Stimulated activated CD4-positive, alpha-beta T cell treated with anti-CD3 and anti-CD28 coated beads, Interleukin-15, amount 100 ng/mL, for 48 hours (primary cell): ENCODE measurements at places on chromosomes 11 and 22.

DNA sequence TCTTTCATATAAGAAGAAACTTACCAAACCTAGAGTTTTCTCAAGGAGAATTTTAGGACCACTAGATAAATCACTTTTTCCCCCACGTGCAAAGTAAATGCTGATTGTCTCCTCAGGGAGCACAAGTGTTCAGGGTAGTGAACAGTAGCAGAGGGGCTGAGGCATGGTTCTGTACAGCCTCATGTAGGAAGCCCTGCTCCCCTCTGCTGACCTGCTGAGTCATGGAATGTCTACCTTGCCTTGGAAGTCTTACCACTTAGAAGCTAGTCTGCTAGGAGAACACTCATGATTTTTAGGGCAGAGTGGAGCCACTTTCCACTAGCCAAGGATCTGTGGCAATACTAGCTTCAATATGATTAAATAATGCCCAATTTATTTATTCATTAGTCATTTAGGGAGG, 2120.6 kb upstream of the RAG2 start:
- no peak for DNase-seq

DNA sequence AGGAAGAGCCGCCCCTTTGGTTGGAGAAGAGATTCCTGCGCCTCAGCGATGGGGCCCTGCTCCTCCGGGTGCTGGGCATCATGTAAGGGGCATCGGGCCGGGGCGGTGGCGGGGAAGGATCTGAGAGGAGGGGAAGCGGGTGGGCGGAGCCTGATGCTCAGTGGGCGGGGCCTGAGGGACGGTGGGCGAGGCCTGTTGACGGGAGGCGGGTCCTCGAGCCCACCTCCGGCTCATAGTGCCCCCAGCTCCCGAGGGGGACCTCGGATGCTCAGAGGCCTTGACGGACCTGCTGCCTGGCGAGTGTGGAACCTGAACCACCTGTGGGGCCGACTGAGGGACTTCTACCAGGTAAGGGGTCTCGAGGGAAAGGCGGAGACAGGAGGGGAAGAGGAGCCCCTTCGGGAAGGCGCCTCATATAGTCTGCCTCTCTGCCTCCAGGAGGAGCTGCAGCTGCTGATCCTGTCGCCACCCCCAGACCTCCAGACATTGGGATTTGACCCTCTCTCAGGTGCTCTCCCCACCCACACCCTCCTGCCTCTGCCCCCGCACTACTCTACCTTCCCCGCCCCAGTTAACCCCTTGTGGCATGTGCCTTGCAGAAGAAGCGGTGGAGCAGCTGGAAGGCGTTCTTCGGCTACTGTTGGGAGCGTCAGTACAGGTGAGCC, 799 bp downstream of the CCDC88B start:
- no peak for DNase-seq

DNA sequence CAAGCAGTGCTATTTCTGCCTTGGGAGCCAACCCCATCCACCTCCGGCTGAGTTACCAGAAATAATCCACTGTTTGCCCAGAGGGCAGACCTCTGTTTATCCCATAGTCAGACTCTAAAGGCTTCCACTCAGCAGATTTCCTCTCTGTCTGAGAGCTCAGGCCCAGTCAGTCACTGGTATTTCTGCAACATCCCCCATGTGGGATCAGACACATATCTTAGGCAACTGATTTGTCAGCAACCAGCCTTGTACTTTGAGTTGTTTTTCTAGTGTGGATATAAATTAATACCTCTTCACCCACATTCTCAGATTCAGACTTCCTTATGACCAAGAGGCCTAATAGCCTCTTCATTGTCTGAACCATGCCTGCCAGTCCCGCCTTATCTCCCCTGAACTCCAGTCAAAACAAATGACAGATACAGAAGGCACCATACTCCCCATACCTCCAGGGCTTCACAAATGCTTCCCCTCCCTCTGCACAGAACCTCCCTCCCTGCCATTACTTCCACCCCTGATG, 193.6 kb downstream of the FAM76B start:
- no peak for DNase-seq

DNA sequence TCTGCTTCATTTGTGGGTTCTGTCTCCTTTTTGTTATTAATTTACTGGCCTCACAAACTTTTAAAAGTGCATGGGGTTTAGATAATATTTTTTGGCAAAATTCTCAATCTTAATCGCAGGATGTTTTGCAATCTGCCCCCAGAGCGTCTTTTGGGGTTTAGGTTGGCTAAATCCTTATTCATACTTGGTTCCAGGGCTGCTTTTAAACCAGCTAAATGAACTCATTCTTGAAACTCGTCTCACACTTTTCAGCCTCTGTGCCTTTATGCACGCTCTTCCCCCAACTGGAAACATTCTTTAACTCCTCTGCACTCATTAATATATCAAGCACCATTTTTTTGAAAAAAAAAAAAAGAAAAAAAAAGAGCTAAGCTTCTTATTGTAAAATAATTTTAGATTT, 131.7 kb downstream of the KIF18A start:
- DNase-seq = no peak

GRCh38 chr11:36343436-36343835, 47.3 kb downstream of the PRR5L start:
- DNase-seq = no peak

- peak; percentile 36 for DNase-seq
These were observed 1.6 kb upstream of the ELFN2 start for GRCh38 chr22:37428649-37429586.

- no peak for DNase-seq
These were observed 34.4 kb upstream of the SORL1-AS1 start for GRCh38 chr11:121487191-121487590.

- no peak for DNase-seq
These were observed 391.5 kb upstream of the CHORDC1 start for GRCh38 chr11:90614318-90614717.

DNA sequence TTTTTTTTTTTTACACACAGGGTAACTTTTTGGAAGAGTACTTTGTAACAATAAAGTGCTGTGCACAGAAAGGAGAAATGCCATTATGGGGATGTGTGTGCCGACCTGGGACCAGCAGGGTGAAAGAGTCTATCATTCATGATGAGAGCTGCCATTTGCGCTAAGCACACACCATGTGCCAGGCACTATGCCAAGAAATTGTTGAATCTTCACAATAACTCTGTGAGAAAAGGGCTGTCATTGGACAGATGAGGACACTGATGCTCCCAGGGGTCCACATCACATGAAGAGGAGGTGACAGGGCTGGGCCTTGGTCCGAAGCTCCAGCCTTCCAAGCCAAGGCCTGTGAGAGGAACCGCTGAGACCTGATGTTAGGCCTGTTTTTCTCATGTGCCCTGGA, 5.6 kb downstream of the DUSP18 start:
- DNase-seq = no peak

GRCh38 chr11:834371-835316, 1.9 kb downstream of the CD151 start:
- no peak for DNase-seq

DNA sequence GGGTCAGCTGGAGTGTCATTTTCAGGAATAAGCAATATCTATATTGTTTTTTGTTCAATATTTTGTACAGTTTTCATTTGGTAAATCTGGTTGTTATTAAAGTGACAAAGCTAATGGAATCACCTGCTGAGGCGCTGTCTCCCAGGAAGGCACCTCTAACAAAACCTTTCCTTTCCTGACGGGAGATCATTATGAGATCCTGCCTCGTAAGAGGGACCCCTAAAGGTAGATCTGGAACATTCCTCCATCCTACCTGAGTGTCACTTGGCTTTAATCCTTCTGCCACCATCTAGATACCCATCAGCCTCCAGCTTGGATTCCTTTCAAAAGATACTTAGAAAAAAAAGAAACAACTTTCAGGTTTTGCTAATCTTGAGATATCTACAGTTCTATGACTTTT, 157.7 kb downstream of the FAT3 start:
- DNase-seq = no peak

- no peak for DNase-seq
These were observed 10.4 kb downstream of the OR52K2 start for GRCh38 chr11:4459500-4459899.

- DNase-seq = no peak
These were observed 87.2 kb downstream of the PDHX start for GRCh38 chr11:35003658-35004057.

DNA sequence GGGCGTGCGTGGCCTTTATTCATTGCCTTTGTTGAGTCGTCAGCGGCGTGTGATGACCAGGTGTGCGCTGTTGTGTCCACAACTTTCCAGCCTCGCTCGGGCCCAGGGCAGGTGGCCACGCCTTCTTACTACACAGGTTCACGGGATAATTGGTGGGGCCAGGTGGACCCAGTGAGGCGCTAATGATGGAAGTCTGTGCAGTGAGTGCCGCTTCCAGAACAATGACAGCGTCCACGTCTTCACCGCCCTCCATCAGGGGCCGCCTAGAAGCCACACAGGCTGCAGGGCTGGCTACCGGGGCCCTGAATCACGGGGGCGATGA, 1197.3 kb downstream of the BRD1 start:
- no peak for DNase-seq

DNA sequence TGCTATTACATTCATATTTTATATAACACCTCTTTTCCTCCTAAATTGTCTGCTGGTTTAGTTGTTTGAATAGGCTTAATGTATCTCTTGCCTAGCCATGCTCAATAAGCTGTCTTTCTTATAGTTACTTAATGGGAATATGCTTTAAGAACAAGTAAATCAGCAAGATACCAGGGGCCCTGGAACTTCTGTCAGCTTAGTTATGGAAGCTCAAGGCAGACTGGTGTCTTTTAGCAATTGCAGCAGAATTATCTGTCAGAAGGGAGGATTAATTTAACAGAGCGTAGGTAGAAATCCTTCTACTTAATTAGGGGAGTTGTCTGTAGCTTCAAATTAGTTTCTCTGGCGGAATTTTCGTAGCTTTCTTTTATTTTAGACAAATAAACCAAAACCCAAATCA, 94.9 kb downstream of the C11orf91 start:
- no peak for DNase-seq

- DNase-seq = no peak
These were observed 495 bp downstream of the GPR137 start for GRCh38 chr11:64285885-64286800.

DNA sequence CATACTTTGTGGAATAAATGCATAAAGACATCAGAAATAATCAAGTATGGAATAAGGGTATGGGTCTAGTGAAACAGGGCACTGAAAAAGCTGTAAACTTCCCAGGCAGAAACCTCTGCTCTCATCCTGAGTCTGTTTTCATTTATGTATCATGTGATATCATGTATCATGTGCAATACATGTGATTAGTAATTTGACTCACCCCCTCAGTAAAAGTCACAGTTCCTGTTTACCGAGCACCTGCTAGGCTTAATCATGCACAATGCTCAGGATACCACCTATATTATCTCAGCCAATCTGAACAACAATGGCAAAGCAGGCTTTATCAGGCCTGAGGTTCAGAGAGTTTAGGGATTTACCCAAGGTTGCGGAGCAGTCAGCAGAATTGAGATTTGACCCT, 250.6 kb upstream of the TENM4 start:
- no peak for DNase-seq

- DNase-seq = no peak
These were observed 2.2 kb downstream of the LAYN start for GRCh38 chr11:111542606-111543275.

GRCh38 chr11:15318814-15319213, 204.1 kb downstream of the INSC start:
- DNase-seq = no peak

- no peak for DNase-seq
These were observed 130.7 kb downstream of the MN1 start for GRCh38 chr22:27670701-27671412.

DNA sequence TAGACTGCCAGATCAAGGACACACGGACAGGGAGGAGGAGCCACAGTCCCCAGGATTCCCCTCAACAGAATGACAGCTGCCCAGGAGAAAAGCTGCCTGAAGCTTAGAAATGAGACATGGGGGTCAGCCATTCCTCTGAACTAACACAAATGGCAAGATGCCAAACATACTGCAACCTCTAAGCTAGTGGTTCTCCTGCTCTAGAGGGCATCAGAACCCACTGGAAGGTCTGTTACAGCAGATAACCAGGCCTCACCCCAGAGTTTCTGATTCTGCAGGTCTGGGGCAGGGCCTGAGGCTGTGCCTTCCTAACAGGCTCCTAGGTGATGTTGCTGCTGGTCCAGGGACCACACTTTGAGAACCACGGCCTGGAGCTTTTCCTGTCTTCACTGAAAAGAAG, 28.6 kb upstream of the BID start:
- no peak for DNase-seq

DNA sequence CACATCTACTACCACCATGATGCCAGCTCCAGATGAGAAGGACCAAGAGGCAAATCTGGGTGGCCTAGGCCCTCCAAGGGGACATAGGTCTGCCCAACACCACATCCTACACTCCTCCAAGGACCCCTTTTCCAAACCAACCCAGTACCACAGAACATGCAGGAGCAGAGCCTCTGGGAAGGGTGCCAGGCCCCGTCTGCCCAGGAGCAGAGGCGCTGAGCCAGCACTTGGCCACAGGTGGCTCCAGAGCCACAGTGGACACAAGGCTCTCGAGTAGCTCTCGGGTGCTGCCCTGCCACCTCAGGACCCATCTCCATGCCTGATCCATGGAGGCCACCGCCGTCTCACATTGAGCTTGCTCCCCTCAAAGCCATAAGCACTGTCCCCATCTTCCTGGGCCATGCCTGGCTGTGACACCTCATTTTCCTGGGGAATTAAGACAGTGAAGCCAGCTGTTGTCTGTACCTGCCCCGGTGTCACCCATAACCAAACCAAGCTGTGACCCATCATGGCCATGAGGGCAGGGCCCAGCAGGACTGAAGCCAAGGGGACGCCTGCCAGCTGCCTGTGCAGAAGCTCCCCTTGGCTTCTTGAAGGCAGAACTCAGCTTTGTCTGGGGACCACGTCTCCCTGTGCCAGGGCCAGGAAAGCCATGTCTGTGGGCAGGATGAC, 7.4 kb downstream of the MOB2 start:
- no peak for DNase-seq

- no peak for DNase-seq
These were observed 626.4 kb downstream of the BRD1 start for GRCh38 chr22:49201046-49201970.

DNA sequence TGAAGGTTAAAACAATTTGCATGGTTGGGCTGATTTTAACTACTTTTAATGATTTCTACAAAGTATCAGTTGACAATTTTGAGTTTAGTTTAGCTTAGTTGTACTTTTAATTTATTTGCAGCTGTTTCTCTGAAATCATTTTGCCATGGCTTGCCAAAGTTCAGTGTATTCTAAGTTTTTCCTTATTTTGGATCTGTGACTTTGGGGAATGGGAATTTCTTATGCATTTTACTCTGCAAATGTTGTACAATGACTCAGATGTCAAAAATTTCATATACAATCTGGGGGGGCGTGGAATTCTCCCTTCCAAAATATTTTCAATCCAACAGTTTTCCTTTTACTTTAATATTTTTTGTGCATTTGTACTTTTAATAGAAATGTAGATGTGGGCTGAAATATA, 8.9 kb upstream of the DCHS1 start:
- no peak for DNase-seq

GRCh38 chr11:44670794-44671193, 56.0 kb upstream of the TSPAN18 start:
- no peak for DNase-seq

- no peak for DNase-seq
These were observed 1.0 kb downstream of the SFI1 start for GRCh38 chr22:31497148-31497938.

GRCh38 chr11:63491636-63492372, 837 bp upstream of the PLAAT5 start:
- DNase-seq = no peak

GRCh38 chr11:8604078-8604723, 10.2 kb upstream of the STK33 start:
- DNase-seq = no peak

GRCh38 chr11:35675901-35676610, 13.5 kb downstream of the TRIM44 start:
- no peak for DNase-seq

GRCh38 chr11:44066732-44067141, 667 bp downstream of the ACCS start:
- DNase-seq = no peak
